ENCODE measurements at places on chromosomes 12 and 14.

- no peak for DNase-seq
Measured at GRCh38 chr14:99118946-99119345, 153.1 kb downstream of the BCL11B start.

- no peak for DNase-seq
Measured at GRCh38 chr12:79921786-79922185, 13.1 kb downstream of the PPP1R12A start.

- DNase-seq = no peak
Measured at GRCh38 chr12:113933201-113933786, 32.8 kb downstream of the RBM19 start.

DNA sequence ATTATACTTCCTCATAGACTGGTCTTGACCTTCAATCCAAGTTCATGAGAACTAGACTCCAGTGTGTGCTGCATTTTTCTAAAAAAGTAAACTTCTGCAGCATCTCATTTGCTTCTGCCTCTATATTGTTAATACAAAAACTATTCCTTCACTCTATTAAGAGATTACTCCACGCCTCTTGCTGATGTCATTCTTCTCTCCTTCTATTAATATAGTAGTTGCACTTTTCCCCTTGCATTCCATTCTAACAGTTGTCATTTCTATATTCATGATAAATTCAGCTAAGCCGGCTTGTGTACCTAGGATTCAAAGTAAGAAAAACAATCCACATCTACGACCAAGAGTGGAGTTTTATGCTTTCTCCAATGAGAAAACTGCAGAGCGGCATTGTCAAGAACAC is 480.4 kb upstream of the NOVA1 start:
- DNase-seq = no peak

DNA sequence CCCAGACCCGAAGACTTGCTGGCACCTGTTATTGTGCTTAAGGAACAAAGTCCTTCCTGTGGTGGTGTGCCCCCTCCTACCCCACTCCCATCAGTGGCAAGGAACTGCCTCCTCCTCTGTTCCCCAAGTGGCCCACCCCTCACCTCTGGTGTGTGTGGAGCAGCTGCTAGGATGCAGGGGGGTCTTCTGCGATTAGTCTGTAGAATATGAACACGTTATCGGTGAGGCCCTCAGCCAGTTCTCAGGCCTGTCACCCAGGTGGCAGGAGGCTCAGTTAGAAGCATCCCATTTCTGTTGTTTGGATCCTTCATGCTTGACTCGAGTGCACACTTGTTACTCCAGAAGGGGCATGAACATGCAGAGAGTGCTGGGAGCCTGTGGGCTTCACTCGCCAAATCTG is 39.3 kb downstream of the RAB35 start:
- no peak for DNase-seq

GRCh38 chr12:10563002-10563401 is 50.4 kb downstream of the MAGOHB start:
- no peak for DNase-seq

DNA sequence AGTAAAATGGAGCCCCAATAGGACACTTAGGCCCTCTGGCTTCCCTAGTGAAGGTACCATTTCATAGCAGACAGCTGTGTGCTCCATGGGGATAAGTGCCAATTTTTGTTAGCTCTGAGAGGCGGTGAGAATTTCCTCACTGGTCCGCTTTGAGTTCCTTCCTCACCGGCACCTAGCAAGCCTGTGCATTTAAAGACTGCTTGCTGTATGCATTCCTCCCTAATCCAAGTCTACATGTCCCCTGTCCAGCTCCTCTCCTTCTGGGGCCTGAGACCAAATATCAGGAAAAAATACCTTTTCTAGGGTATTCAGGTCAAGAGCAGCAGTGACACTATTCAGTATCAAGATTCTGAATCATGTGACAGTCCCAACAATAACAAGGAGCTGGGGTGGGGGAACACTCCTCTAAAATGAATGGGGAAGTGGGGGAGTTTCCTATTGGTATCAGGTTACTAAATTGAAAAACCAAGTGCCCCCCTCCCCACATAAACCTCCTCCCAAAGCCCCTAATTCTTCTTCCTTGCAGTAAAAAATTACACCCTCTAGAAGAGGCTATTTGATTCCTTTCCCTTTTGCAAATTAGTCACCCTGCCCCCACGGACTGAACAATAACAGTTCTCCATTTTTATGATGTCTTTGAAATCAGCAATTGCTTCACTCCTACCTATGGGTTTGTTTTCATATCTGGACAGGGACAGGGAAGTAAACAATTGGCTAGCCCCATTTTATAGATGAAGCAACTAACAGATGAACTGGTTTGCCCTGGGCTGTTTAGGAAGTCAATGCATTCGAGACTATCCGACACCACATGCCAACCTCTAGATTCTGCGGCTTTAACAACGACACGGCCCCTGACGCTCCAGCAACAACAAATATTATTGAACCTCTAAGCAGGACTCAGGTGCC is 28.9 kb downstream of the BCL11B start:
- DNase-seq = no peak
